Fibroblast of the conjunctiva (primary cell): ENCODE measurements at places on chromosomes 13 and 19.

- DNase-seq = no peak
These were observed 15.9 kb upstream of the ATF5 start for GRCh38 chr19:49912965-49913685.

DNA sequence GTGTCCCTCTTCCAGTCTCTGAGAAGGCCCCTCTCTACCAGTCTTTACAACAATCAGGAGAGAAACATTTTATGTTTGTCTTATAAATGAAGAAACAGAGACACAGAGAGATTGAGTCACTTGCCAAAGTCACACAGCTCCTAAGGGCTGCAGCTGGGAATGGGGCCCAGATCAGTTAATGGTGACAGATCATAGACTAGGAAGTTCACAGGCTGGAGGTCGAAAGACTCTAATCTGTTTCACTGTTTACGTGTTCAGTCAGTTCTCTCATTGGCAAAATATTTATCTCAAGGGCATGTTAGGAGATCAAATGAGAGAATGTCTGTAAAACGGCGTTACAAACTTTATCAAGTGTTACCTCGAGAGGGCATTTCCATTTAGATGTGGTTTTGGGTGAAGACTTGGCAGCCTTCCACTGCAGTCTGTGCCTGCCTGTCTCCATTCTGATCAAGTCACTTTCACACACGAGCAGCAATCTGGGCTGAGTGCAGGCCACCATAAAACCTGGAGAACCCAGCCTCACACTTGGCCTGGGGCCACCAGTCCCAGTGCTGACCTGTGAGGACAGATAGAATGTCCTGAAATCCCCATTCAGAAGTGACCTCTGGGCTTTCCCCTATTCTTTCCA, 65.1 kb downstream of the SIAH3 start:
- no peak for DNase-seq

GRCh38 chr19:45653634-45654033, 14.4 kb upstream of the GIPR start:
- DNase-seq = no peak

- DNase-seq = no peak
These were observed 57.3 kb downstream of the IFT88 start for GRCh38 chr13:20624213-20624612.

DNA sequence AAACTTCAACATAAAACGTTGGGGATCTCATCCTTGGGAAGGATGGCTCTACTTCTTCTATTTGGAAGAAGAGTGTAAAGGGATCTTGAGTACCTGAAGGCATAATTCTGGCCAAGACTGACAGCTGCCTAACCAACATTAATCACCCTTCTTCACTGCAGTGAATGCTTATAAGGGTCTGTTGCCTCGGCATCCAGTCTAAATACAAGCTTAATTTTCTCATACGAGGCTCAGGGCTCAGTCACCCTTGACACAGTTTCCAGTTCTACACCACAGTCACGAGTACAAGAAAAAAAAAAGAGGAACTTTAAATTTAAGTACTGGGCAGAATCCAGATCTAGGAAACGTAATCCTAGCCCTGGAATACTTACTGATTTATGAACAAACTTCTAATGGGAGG, 9.0 kb downstream of the FPR3 start:
- no peak for DNase-seq

- DNase-seq = no peak
These were observed 22.5 kb downstream of the SERP2 start for GRCh38 chr13:44395976-44396694.

- DNase-seq = no peak
These were observed 39.3 kb downstream of the ZNF44 start for GRCh38 chr19:12255372-12255771.

DNA sequence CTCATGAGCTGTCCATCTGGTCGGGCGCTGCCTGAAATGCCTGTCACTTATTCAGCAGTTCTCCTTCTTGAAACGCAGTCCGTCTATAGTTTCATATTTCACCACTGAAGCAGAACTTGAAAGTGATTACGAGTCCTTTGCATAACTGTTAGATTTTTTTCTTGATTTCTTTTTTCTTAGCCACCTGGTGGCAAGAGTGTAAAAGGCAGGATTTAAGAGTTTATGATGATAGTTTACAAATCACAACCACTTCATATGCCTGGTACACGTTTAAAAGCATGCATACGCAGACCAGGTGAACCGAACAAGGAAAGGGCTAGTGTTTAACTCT, 45.8 kb downstream of the GGACT start:
- peak; percentile 38 for DNase-seq

DNA sequence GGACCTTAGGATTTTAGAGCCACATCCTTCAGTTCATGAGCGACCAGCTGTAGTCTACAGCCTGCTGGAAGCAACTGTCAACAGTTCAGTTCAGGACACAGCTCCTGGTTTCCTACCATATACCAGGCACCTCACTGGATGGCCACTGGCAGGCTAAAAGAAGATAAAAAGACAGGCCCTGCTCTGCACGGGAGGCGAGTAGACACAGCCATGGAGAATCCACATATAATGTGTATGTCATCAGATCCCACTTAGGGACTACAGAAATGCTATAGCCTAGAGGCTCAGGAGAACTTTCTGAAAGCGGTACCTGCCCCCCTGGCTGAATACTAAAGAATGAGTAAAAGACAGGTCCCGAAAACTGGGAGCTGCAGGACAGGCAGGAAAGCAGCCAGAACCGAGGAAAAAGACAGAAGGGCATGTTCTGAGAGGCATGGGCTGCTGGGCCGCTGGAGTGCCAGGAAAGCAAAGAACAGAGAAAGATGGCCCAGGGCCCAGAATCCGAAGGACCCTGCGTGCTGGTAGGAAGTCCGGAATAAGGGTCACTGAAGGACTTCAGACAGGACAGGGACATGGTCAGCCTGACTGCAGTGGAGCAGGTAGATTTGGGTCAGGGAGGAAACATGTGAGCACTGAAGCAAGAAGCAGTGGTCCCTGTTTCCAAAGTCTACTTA, 23.5 kb downstream of the DZIP1 start:
- DNase-seq = no peak

GRCh38 chr13:82597747-82598146, 1284.5 kb downstream of the SLITRK1 start:
- DNase-seq = no peak

DNA sequence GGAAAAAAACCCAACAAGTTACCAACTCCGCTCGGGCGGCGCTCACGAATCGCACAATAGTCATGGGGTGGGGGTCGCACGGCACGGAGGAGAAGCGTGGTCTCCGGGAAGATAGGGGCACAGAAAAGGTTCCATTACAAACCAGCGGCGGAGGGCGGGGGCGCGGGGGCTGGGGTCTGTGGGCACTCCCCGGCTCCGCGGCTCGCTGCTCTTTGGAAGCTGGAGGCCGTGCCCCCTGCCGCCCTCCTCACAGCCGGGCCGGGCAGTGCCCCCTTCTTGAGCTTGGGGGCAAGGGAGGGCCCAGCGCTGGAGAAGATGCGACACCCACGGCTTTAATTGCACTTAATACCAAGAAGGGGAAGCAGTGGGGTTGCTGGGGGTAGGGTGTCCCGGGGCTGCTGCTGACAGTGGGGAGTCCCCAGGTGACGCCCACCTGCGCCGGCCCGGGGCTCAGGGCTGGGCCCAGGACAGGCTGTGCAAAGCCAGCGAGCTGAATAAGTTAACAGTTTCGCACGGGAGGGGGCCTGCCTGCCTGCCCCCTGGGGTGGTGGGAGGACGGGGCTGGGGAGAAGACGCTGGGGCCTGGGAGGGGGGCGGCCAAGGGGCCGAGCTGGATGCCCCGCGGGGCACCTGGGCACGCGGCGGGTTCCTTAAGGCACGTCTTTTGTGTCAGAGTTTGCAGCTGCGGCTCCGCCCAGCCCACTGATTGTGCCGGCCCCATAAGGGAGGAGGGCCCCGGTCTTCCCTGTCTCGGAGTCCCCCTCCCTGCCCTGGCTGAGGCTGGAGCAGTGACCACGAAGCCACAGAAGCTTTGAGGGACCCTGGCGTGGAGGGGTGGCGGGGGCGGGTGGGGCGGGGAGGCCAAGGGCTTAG, 9.8 kb downstream of the DCAF15 start:
- DNase-seq = no peak

DNA sequence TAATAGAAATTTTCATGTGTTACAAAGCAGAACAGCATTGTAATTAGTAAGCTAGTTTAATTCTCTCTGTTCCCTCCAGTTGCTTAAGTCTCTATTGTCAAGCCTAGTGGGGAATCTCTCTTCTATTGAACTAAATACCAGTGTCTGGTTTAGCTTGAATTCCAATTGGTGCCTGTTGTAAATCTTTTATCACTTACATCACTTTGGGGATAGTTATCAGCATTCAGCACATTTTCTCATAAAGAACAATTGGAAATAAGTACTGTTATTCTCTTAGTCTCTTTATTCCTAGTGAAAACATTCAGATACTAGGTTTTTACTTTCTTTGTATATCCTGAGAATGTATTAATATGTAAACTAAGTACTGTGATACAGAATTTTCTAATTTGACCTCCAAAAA, 25.2 kb downstream of the IPO5 start:
- no peak for DNase-seq

DNA sequence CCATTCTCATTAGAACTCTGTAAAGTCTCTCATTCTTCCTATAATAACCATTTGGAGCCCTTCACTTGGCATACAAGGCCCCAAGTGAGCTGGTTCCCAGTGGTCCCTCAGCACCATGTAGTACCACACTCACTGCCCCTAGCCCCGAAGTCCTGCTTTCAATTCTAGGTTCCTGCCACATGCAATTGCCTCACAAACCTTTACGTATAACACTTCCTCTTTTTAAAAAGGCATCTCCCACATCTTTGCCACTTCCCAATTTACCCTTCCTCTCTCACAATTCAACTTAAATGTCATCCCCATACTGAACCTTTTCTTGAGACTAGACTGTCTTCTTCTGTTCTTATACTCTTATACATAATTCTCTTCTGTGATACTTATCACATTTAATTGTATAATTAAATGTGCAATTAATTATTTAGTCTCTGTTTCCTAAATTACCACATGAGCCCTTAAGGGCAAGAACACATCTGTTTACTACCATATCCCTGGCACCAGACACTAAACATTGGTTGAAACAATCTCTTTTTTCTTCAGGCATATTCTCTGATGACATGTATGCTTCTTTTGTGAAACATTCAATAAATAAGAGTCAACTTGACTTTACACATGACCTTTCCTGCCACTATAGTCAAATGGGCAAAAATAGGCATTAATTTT, 304.0 kb downstream of the SPRY2 start:
- no peak for DNase-seq

GRCh38 chr13:65746406-65746921, 1483.7 kb downstream of the PCDH9 start:
- DNase-seq = no peak

DNA sequence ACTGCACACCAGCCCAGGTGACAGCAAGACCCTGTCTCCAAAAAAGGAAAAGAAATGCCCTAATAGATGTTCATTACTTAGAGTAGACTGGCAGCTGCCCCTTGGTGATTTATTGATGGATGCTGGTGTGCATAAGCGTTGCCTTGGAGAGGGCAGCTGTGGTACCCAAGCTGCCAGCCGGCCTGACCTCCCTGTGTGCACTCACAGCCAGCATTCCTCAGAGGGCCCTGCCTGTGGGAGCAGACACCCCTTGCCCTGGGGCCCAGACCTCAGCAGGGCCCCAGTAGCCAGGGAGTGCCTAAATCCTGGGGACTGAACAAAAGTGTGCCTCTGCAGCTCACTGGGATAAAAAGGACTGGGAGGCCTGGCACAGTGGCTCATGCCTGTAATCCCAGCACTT, 7.8 kb upstream of the ACTN4 start:
- DNase-seq = no peak

DNA sequence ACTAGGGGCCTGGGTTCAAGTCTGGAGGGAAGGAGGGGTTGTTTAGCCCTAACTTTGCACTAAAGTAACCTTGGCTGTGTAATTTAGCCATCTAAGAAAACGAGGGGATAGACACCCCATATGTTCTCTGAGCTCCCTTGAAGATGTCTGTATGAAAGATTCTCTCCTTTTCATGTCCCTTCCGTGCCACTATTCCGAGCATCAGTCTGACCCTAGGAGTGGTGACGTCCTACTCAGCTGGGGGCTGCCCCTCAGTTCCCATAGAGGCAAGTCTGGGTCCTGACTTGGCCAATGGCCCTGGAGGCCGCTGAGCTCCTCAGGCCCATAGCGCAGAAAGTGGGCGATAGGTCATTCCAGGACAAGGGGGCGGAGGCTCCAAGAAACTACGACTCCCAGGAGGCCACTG, 790 bp upstream of the WDFY2 start:
- DNase-seq = no peak

- peak; percentile 55 for DNase-seq
These were observed 9.4 kb upstream of the CEACAM16 start for GRCh38 chr19:44689290-44690130.

DNA sequence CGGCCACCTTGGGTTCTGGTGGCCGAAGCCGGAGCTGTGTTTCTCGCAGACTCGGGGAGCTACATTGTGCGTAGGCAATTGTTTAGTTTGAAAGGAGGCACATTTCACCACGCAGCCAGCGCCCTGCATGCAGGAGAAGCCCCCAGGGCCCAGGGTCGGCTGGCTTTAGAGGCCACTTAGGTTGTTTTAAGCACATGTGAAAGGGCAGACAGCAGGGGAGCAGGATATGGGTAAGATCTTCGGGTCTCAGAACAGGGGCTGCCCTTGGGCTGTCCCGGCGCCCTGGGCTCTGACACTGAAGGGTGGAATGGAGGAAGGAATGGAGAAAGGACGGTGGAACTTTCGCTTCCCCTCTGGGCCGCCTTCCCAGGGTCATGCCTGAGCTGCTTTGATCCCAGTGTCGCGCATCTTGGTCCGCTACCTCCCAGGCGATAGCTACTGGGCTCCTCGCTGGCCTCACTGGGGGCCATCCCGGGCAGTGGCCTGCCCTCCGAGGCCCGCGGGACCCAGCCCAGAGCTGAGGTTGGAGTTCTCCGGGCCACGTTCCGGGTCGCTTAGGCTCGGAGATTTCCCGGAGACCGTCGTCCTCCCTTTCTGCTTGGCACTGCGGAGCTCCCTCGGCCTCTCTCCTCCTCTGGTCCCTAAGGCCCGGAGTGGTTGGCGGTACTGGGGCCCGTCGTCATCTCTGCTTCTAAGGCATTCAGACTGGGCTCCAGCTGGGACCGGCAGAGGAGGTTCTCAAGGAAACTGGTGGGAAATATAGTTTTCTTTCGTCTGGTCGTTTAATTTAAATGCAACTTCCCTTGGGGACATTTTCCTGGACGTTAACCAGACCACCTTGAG, 4.3 kb upstream of the POU4F1 start:
- DNase-seq = no peak

DNA sequence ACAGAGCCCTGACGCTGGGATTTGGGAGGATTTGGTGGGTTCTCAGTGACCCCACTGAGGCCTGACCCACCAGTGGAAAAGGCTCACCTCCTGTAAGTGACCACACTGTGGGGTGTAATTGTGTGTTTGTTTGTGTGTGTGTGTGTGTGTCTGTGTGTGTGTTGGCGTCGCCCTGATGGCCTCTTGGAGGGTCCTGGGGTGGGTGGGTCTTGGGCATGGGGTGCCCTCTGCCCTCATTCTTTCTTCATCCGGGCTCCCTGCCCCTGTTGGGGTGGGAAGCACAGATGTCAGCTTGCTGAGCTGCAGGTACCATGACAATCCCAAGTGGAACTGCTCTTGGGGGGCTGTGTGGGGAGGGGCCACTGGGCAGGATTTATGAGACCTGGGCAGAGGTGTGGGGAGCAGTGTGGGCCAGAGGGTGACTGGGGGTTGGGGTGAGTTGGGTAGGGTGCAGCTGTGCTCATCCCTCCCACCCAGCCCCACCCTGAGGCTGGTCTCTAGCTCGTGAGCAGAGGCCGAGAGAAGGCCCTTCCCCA, 22.8 kb downstream of the WTIP start:
- no peak for DNase-seq

GRCh38 chr19:47475465-47475864, 3.8 kb upstream of the SLC8A2 start:
- DNase-seq = no peak
